ENCODE measurements at places on chromosomes 11 and 22.
A peak's percentile ranks its signal among the peaks of the same experiment; 100 is the strongest.

DNA sequence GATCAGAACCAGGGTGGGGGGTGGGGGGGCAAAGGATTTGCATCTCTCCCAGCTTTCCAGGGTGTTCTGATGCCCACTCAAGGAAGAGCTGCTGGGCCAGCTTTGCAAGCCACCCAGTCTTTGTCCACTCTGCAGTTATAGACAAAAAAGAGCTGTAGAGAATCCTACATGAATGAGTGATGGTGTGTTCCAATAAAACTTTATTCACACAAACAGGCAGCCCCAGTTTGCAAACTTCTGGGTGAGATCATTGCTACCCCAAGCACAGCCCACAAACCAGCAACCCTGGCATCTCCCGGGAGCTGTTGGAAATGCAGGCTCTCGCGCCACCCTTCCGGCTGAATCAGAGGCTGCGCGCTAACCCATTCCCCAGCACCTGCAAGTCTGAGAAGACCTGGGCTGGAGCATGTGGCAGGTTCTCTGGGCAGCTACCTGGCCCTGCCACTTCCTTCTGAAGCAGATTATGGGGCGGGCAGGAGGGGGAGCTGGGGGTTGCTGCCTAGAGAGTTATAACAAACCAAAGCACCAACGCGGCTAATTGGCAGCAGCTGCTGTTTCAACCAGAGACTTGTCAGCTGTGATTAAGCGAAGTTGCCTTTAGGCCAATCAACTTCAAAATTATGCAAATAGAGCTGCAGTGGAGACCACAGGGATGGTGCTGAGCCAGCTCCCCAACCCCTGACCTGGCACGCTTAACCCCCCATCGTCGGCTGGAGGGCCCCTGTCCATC, 3.8 kb upstream of the SHISAL1 start:
- no peak for DNase-seq

- no peak for DNase-seq
These were observed 8.9 kb upstream of the NLRP6 start for GRCh38 chr11:269146-269890.

GRCh38 chr11:69538854-69539253, 57.4 kb downstream of the LINC01488 start:
- no peak for DNase-seq

GRCh38 chr22:43643387-43643786, 168.7 kb downstream of the EFCAB6 start:
- DNase-seq: no peak

GRCh38 chr11:78460471-78460870, 42.9 kb upstream of the GAB2 start:
- DNase-seq: no peak

GRCh38 chr11:876545-876944, 33.9 kb downstream of the TSPAN4 start:
- peak; percentile 25 for DNase-seq

GRCh38 chr22:32820131-32821119, 18.9 kb downstream of the TIMP3 start:
- DNase-seq: no peak
